ENCODE measurements at places on chromosomes 5 and 9.

GRCh38 chr5:112691339-112691680 is 46.4 kb upstream of the APC start:
- no peak for DNase-seq

- DNase-seq: no peak
Measured at GRCh38 chr5:10704949-10705621, 55.9 kb downstream of the DAP start.

DNA sequence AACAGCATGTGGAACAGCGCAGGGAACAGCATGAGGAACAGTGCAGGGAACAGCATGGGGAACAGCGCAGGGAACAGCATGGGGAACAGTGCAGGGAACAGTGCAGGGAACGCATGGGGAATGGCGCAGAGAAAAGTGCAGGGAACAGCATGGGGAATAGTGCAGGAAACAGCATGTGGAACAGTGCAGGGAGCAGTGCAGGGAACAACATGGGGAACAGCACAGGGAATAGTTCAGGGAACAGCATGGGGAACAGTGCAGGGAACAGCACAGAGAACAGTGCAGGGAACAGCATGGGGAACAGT is 2.0 kb downstream of the LCN8 start:
- no peak for DNase-seq

DNA sequence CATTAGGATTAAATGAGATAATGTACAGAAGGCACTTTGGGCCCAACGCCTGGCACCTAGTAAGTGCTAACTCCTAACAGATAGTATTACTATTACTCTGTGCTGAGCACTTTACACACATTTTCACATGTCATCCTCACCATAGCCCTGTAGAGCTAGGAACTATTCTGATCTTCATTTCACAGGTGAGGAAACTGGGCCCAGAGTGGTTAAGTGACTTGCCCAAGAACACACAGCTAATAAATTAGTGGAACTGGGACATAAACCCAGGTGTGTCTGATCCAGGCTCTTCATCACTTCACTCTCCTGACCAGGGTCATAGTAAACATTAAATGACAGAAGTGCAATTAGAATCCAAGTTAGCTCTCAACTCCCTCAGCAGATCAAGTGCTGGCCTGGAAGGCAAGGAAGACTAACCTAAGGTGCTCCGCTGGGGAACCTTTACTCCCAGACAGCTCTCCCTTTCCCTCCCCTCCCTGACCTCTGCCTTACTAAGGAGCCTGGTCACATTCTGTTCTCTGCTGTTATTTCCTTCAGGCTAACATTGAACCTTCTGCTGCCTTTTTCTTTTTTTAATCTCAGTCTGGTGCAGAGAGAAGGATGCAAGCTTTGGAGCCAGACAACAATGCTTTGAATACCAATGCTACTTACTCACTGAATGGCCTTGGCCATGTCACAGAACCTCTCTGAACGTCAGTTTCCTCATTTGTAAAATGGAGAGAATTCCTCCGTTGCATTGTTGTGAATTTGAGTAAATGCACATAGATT is 4.1 kb upstream of the ADRA1B start:
- DNase-seq: no peak

DNA sequence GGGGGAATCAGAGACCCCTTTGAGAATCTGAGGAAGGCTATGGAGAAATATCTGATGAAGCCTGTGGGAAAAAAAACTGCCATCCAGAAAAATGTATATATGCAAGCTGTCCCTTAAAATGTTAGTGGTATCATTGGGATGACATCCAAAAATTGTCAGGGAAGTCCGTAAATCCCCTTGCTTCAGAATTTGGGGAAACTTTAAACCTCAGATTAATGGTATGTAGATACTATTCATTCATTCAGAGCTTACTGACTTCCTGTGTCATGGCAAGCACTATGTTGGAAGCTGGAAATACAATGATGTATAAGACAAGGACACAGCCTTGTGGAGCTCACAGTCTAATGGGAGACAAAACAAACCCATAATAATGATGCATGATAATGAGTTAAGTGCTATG is 10.9 kb upstream of the MOB3B start:
- no peak for DNase-seq

- no peak for DNase-seq
Measured at GRCh38 chr9:116979456-116979855, 292.4 kb downstream of the TRIM32 start.

- no peak for DNase-seq
Measured at GRCh38 chr5:31197183-31197582, 3.7 kb downstream of the CDH6 start.

DNA sequence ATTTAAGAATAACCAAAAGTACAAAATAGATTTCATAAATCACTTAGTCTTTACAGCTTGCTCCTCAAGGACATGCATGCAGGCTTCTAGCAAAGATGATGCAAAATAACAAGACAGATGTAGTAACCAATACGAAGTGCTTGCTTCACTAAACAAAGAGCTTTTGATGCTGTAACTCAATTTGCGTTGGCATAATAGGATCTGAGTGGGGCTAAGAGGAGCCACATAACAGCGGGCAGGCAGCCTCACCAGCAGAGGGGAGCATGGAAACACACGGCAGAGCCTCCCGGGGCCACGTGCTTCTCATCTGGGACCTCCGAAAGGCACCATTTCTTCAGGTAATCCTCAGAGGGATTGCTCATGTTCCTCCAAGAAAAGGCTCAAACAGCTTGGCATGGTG is 139.7 kb downstream of the C5orf15 start:
- DNase-seq: no peak

DNA sequence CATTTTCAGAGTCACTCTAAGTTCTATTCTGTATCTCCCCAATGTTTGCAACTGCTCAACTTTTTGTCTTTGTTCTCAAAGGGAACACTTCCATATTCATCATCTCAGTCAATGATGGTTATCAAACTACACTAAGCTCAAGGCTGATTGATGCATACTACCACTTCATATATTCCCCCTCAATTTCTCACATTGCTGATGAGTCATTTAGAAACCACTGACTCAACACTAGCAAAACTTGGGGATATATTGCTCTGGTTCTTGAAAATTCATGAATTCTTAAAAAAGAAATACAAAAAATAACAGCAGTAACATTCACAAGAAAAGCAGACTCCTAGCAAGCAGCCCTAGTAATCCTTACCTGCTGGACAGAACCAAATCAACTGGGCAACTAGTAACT is 52.2 kb downstream of the ABHD17B start:
- no peak for DNase-seq

DNA sequence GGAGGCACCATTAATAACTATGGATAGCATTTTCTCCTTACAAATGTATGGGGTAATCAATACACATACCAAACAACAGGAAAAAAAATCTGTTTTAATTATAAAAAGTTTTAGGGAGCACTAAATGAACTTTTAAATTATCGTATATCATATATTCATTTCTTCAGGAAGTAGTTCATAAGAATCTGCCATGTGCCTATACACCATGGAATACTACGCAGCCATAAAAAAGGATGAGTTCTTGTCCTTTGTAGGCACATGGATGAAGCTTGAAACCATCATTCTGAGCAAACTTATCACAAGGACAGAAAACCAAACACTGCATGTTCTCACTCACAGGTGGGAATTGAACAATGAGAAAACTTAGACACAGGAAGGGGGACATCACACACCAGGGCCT is 162.1 kb upstream of the RASA1 start:
- no peak for DNase-seq

DNA sequence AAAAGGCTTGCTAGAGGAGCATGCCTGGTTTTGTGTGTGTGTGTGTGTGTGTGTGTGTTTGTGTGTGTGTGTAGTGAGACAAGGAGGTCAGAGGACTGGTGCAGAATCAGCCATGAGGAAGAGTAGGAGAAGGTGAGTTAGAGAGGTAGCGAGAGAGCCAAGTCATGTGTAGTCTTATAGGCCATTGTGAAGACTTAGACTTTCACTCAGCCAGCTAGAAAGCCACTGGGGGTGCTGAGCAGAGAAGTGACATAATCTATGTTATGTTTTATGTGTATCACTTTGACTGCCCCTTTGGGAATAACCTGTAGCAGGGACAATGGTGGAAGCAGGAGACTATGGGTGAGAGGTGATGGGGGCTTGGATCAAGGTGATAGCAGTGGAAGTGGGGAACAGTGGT is 180.5 kb upstream of the CLINT1 start:
- DNase-seq: no peak

DNA sequence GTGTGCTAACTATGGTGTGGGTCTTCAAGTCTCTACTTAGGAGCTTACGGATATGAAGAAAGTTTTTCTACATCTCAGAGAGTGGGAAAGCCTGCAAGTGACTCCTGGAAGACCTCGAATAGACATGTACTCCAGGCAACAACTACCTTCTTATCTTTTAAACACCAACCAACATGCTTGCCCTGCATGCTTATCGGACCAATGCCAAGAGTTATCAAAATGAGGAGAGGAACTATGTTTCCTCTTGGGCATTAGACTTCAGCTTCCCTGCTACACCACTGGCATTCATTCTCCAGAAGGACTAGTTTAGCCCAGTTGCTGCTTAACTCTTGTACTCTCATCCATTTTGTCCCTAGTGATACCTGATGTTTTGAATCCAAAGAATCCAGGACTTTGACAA is 74.7 kb upstream of the MAN2A1 start:
- DNase-seq: no peak

DNA sequence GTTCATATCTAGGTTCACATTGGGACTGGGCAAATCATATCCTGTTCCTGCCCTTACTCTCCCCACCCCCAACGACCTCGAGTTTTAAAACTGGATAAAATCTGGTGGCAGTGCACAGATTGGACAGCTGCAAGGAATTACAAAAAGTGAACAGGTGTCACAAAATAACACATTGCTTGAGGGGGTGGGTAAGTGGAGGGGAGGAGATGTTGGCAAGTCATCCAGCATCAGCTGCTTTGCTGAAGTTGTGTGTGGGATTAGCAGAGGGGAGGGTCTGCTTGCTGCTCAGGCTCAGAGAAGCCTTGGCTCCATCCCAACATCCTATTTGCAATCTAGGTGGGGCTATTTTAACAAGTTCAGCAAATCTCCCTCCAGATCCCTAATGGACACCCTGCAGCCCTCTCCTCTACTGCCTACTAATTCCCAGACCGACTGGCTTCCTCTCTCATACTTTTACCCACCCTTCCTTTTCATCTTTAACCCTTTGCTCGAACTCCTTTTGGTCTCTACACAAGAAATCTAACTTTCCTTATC is 39.8 kb upstream of the SLC24A2 start:
- DNase-seq: no peak

DNA sequence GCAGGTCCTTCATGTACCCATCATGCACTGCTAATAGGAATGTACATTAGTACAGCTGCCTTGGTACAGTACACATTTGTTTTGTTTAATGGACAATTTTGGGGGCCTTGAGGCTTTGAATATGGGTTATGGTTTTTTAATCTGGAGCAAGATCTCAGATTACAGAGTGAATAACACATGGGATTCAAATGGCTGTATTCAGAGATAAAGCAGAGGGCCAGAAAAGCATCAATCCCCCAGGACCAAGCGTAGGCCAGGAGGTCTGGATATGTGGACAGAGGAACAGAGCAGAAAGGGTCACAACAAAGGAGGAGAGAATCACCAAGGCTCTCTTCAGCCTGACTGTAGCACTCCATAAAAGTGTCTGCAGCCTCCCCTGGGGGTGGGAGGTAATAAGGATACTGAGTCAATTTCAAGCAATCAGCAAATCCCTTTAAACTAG is 47.7 kb upstream of the STK32A start:
- DNase-seq: no peak
